ENCODE measurements at places on chromosomes 1 and 21.

DNA sequence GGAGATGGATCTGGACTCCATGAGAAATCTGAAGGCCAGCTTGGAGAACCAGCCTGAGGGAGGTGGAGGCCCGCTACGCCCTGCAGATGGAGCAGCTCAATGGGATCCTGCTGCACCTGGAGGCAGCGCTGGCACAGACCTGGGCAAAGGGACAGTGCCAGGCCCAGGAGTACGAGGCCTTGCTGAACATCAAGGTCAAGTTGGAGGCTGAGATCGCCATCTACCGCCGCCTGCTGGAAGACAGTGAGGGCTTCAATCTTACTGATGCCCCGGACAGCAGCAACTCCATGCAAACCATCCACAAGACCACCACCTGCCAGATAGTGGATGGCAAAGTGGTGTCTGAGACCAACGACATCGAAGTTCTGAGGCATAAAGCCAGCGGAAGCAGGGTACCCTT lies 601.5 kb upstream of the ZP4 start:
- no peak for DNase-seq

- DNase-seq: no peak
Measured at GRCh38 chr1:8184301-8184700, 133.6 kb upstream of the SLC45A1 start.

DNA sequence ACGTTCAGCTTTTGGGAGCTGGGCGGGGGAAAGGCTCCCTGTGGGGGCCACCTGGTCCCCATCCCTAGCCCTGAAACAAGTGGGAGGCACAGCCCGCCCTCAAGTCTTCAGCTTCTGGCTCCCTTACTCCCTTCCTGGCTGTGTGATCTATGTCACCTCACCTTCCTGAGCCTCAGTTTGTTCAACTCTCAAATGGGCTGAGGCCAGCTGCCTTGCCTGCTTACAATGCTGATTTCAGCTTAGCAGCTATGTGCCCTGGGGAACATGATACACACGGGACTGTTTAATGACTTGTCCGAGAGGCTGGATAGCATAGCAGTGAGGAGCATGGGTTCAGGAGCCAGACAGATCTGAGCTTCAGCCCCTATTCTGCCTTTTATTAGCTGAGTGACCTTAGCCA lies 19.3 kb downstream of the GRHL3 start:
- DNase-seq: no peak

DNA sequence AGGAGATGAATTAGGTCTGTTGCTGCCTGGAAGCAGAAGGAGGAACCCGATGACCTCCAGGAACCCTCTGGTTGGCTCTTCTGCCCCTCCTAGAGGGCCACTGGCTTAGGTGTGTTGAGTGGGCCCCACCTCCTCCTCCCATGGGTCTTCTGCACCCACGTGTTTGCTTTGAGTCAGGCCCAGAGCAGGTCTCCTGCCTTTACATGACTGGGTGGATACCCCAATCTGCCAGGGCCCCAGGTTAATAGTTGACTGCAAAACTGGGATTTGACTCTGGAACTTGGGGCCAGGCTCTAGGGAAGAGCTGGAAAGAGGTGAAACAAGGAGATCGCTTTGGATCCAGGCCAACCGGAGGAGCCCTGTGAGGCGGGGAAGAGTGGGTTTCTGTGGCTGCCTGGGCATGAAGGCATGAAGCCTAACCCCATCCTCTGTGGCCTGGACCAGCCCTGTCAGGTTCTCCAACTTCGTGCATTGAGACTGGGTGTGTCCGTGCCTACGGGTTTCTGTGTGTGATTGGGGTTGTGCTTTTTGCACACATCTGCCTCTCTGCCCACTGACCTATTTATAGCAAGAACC lies 7.8 kb upstream of the LAD1 start:
- no peak for DNase-seq

- no peak for DNase-seq
Measured at GRCh38 chr1:101971304-101971703, 25.4 kb downstream of the OLFM3 start.

DNA sequence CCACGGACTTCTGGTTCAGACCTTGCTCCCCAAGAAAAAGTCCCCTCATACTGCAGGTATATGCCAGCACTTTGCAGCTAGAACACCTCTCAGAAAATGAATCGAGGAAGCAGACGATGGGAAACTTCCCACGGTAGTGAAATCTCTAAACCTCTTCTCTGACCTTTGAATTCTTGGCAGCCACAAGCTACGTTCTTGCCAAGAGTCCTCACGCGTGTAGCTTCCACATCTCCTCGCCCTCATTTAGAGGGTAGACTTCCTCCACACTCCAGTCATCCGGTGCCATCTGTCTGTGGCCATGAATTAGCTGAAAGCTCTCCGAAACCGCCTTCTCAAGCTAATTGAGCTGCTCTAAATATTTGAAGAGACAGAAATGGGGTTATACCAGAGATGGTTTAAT lies 127.8 kb downstream of the RGS7 start:
- DNase-seq: peak; percentile 61

- DNase-seq: no peak
Measured at GRCh38 chr1:58727364-58727763, 27.5 kb upstream of the MYSM1 start.

GRCh38 chr1:216944864-216945510 lies 221.8 kb upstream of the ESRRG start:
- DNase-seq: no peak

GRCh38 chr1:208855403-208855802 lies 611.2 kb upstream of the PLXNA2 start:
- no peak for DNase-seq

GRCh38 chr1:233340966-233341516 lies 13.5 kb downstream of the MAP3K21 start:
- DNase-seq: no peak

- no peak for DNase-seq
Measured at GRCh38 chr1:79396901-79397300, 390.4 kb upstream of the ADGRL4 start.

DNA sequence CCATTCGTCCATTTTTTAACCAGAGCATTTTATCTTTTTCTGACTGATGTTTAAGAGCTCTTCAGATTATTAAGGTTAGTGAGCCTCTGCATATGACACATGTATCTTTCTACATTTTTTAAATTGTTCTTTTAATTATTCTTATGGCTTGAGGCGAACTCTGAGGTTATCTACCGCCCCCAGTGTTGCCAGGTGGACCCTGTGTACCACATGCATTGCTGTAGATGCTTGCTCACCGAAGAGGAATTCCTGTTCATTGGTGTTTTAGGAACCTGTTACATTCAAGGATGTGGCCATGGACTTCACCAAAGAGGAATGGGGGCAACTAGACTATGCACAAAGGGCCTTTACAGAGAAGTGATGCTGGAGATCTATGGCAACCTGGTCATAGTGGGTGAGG lies 31.8 kb downstream of the ZNF684 start:
- DNase-seq: no peak

- DNase-seq: no peak
Measured at GRCh38 chr21:31008355-31008754, 29.9 kb downstream of the KRTAP19-8 start.

DNA sequence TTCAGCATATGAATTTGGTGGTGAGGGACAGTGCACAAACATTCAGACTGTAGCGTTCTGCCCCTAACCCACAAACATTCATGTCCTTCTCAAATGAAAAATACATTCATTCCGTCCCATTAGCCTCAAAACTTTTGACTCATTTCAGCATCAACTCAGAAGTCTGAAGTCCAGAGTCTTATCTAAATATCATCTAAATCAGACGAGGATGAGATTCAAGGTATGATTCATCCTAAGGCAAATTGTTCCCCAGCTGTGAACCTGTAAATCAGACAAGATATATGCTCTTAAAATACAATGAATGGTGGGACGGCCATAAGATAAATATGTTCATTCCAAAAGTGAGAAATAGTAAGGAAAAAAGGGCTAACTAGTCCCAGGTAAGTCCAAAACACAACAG lies 1195.6 kb upstream of the ADGRL4 start:
- DNase-seq: no peak

- DNase-seq: no peak
Measured at GRCh38 chr1:31944205-31945089, 6.3 kb upstream of the PTP4A2 start.

Measured in NCI-H1092 treated with DMSO at 0.1 percent for 48 hours (cell line).